Smooth muscle cell of the umbilical artery (primary cell): ENCODE measurements at places on chromosomes 5 and 9. TPM values are rescaled to one million over a fixed set of nuclear protein-coding genes. Genes with fewer than 3 reads are reported as not detected.

The CNTFR gene
- total RNA-seq = not detected in 2 replicates

The ZBED3 gene
- total RNA-seq = 1.3 and 1.5 TPM in 2 replicates

The GPR21 gene
- 0.89 and 0.97 TPM in 2 replicates for total RNA-seq

The PCA3 gene
- not detected in 2 replicates for total RNA-seq

The HTR1A gene
- total RNA-seq = not detected in 2 replicates

The MRPL36 gene
- total RNA-seq = 19.3 and 30.1 TPM in 2 replicates

The SURF2 gene
- 8.9 and 11.0 TPM in 2 replicates for total RNA-seq

The ATP10B gene
- not detected in 2 replicates for total RNA-seq

The GAS1 gene
- 12.1 and 86.1 TPM in 2 replicates for total RNA-seq

The ERAP2 gene
- 5.8 and 44.5 TPM in 2 replicates for total RNA-seq

The CARTPT gene
- not detected in 2 replicates for total RNA-seq

The IL33 gene
- total RNA-seq = 470 and 472 TPM in 2 replicates

The RNF180 gene
- total RNA-seq = 7.4 and 15.2 TPM in 2 replicates

The SPOCK1 gene
- 587 and 651 TPM in 2 replicates for total RNA-seq

The ORM2 gene
- not detected in 2 replicates for total RNA-seq

The LVRN gene
- total RNA-seq = 0.51 and 0.59 TPM in 2 replicates

The MYOT gene
- total RNA-seq = not detected in 2 replicates

The MARCHF3 gene
- total RNA-seq = 58.2 and 73.6 TPM in 2 replicates
